Calu3 (cell line): ENCODE measurements at places on chromosomes 2 and 18. TPM values are rescaled to one million over a fixed set of nuclear protein-coding genes. Genes with fewer than 3 reads are reported as not detected.

DNA sequence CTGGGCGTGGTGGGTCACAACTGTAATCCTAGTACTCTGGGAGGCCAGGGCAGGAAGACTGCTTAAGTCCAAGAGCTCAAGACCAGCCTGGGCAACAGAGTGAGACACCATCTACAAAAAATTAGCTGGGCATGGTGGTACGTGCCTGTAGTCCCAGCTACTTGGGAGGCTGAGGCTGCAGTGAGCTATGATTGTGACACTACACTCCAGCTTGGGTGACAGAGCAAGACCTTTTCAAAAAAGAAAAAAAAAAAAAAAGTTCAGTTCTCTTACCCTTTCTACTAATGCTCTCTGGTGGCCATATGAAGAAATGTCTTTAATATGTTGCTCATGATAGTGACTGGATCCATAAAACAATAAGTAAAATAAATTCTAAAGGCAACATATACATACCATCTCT lies 14.9 kb downstream of the TYW5 start:
- no peaks in the 10 kb centered on the region for H3K27me3 ChIP-seq
- peaks cover 26% of the 10 kb centered on the region for H3K36me3 ChIP-seq
- no peak overlapping the region for H3K4me3 ChIP-seq
- H3K27ac ChIP-seq, result no peak overlapping the region

Gene POLE4
- 33.1 and 34.6 TPM in 2 replicates for total RNA-seq

- peaks cover 13% of the 10 kb centered on the region for H3K27me3 ChIP-seq
- H3K4me1 ChIP-seq, result peaks cover 13% of the 10 kb centered on the region
- H3K4me3 ChIP-seq, result no peak overlapping the region
- H3K36me3 ChIP-seq, result no peaks in the 10 kb centered on the region
- no peak for DNase-seq
Observed at GRCh38 chr2:240689975-240690374, 1.7 kb upstream of the AQP12A start.

GRCh38 chr2:2573658-2574293 lies 242.7 kb upstream of the MYT1L start:
- no peak for DNase-seq
- H3K4me1 ChIP-seq, result no peaks in the 10 kb centered on the region
- no peaks in the 10 kb centered on the region for H3K27me3 ChIP-seq

GRCh38 chr2:28088970-28089369 lies 198.4 kb downstream of the BABAM2 start:
- DNase-seq, result no peak
- H3K27ac ChIP-seq, result no peak overlapping the region
- no peaks in the 10 kb centered on the region for H3K4me1 ChIP-seq
- H3K36me3 ChIP-seq, result no peaks in the 10 kb centered on the region
- no peak overlapping the region for H3K4me3 ChIP-seq

Gene FAM124B
- not detected in 2 replicates for total RNA-seq

DNA sequence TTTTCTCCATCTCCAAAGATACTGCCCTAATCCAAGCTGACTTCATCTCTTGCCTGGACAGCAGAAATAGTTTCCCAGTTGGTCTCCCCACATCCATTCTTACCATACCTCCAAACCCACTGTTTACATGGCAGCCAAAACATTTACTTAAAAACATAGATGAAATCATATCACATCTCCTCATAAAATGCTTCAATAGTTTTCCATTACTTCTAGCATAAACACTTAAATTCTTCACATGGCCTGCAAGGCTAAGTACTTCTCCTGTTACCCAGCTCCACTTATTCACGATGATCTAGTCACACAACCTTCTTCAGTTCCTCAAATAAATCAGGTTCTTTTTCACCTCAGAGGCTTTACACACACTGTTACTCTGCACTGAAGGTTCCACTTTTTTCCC lies 185.8 kb upstream of the ACVR2A start:
- no peak overlapping the region for H3K27ac ChIP-seq
- DNase-seq, result no peak
- no peaks in the 10 kb centered on the region for H3K4me1 ChIP-seq
- H3K4me3 ChIP-seq, result no peak overlapping the region

DNA sequence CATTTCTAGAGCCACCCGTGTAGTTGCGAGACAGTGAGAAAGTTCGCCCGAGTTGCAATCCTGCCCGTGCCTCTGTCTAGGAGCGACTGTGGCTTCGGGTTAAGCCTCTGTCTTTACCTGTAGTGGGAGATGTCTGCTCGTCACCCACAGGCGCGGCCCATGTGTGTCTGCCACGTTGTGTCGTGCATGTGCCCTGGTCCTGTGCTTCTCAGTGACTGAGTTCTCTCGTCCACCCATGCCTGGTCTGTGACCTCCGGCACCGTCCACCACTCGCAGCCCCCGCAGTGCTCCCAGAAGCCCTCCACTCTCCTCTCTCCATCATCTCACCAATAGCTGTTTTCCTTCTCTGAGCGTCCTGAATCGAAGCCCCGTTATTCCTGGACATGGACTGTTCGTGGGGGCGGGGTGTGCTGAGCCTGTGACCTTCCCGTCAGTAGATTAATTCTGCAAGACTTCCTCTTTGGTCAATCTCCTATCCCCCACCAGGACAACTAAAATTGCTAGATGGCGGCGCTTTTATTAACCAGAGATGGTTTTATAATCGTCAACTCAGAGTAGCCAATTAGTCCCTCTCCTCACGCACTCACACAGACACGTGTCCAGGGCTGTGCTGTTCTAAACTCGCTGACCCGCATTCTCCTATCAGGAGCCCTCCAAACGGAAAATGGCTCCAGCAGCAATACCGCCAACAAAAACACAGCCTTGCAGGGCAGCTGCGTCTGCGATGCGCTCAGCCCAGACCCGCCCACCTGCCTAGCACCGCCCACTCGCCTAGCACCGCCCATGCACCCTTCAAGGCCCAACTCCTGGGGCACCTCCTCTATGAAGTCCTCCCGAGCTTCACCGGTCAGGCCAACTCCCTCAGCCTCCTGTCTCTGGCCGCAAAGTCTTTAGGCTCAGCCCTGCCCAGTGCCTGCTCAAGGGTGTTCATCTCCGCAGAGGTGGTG lies 119.4 kb downstream of the TWIST2 start:
- peaks cover 81% of the 10 kb centered on the region for H3K27me3 ChIP-seq
- no peaks in the 10 kb centered on the region for H3K36me3 ChIP-seq
- H3K4me3 ChIP-seq, result no peak overlapping the region
- H3K4me1 ChIP-seq, result no peaks in the 10 kb centered on the region
- no peak for DNase-seq

Gene MC5R
- total RNA-seq, result not detected in 2 replicates

DNA sequence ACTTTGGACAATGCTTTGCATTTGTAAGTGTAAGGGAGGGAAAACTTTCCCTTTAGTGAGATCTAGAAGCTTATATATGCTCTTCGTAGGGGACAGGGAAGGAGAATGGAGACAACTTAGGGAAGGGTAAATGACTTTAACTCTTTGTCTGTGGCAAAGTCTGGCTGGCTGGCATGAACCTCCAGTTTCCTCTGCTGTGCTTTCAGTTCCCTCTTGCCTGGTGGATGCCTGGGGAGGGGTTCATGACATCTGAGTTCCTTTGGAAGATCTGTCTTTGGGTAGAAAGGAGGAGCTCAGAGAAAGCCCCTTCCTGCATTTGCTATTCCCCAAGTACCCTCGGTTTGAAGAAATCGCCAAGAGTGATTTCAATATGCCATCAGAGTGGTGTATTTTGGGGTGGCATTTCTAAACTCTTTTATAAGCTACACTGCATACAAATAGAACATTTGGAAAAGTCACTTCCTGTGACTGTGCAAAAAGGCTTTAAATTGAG lies 143.6 kb downstream of the VAPA start:
- DNase-seq, result no peak
- no peaks in the 10 kb centered on the region for H3K36me3 ChIP-seq
- H3K4me1 ChIP-seq, result peaks cover 10% of the 10 kb centered on the region

- H3K27ac ChIP-seq, result no peak overlapping the region
- H3K27me3 ChIP-seq, result no peaks in the 10 kb centered on the region
- no peak overlapping the region for H3K4me3 ChIP-seq
- H3K36me3 ChIP-seq, result peaks cover 6% of the 10 kb centered on the region
- DNase-seq, result no peak
Observed at GRCh38 chr2:196205011-196205766, 33.8 kb upstream of the STK17B start.

GRCh38 chr2:98948956-98949739 lies 13.1 kb upstream of the CRACDL start:
- H3K27me3 ChIP-seq, result peaks cover 13% of the 10 kb centered on the region
- H3K4me1 ChIP-seq, result peaks cover 9% of the 10 kb centered on the region
- H3K36me3 ChIP-seq, result no peaks in the 10 kb centered on the region
- DNase-seq, result no peak

DNA sequence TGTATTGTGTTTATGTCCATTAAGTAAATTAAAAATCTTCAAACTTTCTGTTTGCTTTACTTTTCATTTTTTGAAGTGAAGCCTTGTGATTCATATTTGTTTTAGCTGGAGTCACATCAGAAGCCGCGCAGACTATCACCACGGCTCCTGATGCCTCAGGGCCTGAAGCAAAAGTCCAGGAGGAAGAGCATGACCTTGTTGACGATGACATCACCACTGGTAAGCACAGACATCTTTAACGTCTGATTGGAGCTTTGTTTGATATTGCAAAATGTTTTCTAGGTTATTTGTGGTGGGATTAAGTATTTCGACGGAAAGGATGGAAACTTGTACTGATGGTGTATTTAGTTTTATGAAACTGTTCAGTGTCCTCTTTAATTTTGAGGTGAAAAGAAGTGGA lies 164.8 kb downstream of the WDR7 start:
- no peak overlapping the region for H3K27ac ChIP-seq
- no peak overlapping the region for H3K4me3 ChIP-seq
- H3K27me3 ChIP-seq, result no peaks in the 10 kb centered on the region
- no peaks in the 10 kb centered on the region for H3K36me3 ChIP-seq

Gene C2orf80
- not detected in 2 replicates for total RNA-seq

DNA sequence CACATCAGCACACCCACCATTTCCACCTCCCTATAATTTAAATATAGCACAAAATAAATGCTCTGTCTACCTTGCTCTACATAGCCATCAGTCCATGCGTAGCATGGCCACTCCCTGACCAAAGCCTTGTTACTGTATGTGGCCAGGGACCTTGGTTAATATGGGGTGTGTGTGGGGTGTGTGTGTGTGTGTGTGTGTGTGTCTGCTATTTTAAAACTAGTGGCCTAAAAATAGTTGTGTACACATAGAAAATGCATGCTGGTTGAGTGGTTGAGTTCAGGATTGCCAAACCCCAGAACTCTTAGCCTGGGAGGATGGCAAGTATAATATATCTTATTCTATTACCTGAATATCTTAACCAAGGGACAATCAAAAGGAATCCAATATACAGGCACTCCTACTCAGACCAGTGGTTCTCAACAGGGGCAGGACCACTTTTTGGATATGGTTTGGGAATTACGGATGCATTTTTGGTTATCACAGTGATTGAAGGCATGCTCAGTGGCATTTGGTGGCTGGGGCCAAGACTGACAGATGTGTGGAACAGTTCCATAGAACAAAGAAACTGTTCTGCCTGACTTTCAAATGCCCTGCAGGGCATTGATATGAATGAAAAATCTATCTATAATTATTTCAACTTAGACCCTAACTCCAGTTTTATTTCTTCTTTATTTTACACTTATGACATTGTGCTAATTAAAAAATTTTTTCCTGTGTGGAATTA lies 72.3 kb upstream of the PSME4 start:
- peaks cover 9% of the 10 kb centered on the region for H3K36me3 ChIP-seq
- no peak overlapping the region for H3K4me3 ChIP-seq

DNA sequence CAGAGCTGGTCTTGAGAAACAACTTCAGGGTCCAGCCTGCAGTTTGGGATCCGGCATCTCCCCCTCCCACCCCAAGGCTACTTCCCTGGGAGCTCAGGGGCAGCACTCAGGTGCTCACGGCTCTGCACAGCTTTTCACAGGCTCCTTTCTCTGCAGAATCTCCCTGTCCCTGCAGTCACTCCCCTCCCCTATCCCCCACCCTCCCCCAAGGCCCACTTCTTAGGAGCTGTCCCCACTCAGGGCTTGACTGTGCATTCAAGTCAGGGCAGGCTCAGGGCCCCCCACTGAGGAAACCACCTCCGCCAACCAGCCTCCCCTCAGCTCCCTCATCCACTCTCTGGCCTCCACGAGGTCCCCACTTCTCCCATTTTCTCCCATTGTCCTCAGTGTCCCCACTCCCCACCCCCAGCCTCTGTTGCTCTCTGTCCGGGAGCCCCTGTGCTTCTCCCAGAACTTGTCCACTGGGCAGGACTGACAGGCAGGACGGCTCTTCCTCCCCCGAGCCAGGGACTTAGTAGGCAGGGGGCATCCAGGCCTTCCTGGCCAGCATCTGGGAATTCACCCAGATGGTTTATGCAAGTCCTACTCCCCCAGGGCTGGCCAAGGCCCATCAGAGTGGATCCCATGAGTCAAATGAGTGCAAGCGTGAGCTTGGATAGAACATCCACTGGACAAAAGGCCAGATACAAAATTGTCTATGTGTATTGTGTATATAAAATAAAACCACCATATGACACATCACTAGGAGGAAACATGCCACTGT lies 7.6 kb downstream of the NMUR1 start:
- H3K27ac ChIP-seq, result no peak overlapping the region
- H3K4me1 ChIP-seq, result peaks cover 8% of the 10 kb centered on the region
- DNase-seq, result no peak

DNA sequence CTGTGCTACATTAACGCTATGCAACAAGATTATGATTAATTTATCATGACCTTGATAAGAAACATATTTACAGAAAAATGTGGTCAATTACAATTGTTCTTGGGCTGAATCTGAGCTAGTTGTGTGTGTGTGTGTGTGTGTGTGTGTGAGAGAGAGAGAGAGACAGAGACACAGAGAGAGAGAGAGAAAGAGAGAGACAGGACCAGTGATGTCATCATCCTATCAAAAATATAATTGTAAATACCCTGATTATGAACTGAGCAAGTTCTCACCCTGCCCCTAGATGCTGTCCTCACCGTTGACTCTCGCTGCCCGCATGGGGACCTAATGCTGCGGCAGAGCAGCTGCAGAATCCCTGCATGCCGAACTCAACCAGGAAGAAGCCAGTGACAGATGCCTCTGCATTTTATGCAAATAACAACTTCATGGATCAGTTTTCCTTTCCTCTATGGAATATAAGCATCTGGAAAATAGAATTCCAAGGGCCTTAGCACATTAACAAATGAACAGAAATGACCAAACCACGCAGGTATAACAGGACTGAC lies 512.5 kb downstream of the PLCL1 start:
- DNase-seq, result no peak
- H3K27me3 ChIP-seq, result no peaks in the 10 kb centered on the region
- H3K4me1 ChIP-seq, result peaks cover 13% of the 10 kb centered on the region
- no peak overlapping the region for H3K27ac ChIP-seq
- H3K4me3 ChIP-seq, result no peak overlapping the region

- no peak overlapping the region for H3K27ac ChIP-seq
- H3K27me3 ChIP-seq, result peaks cover 48% of the 10 kb centered on the region
- H3K4me1 ChIP-seq, result no peaks in the 10 kb centered on the region
- no peak overlapping the region for H3K4me3 ChIP-seq
Observed at GRCh38 chr2:88195246-88195645, 25.1 kb downstream of the THNSL2 start.

- H3K27ac ChIP-seq, result no peak overlapping the region
- H3K4me1 ChIP-seq, result peaks cover 53% of the 10 kb centered on the region
- DNase-seq, result no peak
- no peak overlapping the region for H3K4me3 ChIP-seq
Observed at GRCh38 chr2:72674982-72675915, 150.6 kb downstream of the EXOC6B start.
